A549 treated with DMSO at 1 μM for 4 hours (cell line): ENCODE measurements at places on chromosomes 1 and 21. TPM values are rescaled to one million over a fixed set of nuclear protein-coding genes. Genes with fewer than 3 reads are reported as not detected.

Gene CHI3L1
- not detected in 5 replicates for total RNA-seq

Gene NR1I3
- total RNA-seq = 0.21 TPM in 1 of 5 replicates, not detected in the others

Gene DENND2C
- 0.28 to 0.72 TPM (median 0.41 TPM) in 5 replicates for total RNA-seq

Gene ARL8A
- 35.5 to 42.7 TPM (median 41.5 TPM) in 5 replicates for total RNA-seq

Gene FCRL6
- not detected in 5 replicates for total RNA-seq

Gene NMNAT2
- total RNA-seq = 0.51 to 0.85 TPM (median 0.60 TPM) in 5 replicates

Gene ESPN
- total RNA-seq = 0.37 to 0.79 TPM (median 0.58 TPM) in 4 of 5 replicates, not detected in the other

Gene CATSPER4
- not detected in 5 replicates for total RNA-seq

Gene MIXL1
- 0.07 to 0.10 TPM in 2 of 5 replicates, not detected in the others for total RNA-seq

Gene ZNF281
- total RNA-seq = 26.2 to 34.4 TPM (median 28.9 TPM) in 5 replicates

Gene OR14I1
- total RNA-seq = not detected in 5 replicates

Gene MYOG
- total RNA-seq = not detected in 5 replicates

Gene PSMG1
- total RNA-seq = 75.2 to 99.6 TPM (median 89.4 TPM) in 5 replicates
